ENCODE measurements at places on chromosomes 12 and 14. TPM values are rescaled to one million over a fixed set of nuclear protein-coding genes. Genes with fewer than 3 reads are reported as not detected.
A peak's percentile ranks its signal among the peaks of the same experiment; 100 is the strongest.

DNA sequence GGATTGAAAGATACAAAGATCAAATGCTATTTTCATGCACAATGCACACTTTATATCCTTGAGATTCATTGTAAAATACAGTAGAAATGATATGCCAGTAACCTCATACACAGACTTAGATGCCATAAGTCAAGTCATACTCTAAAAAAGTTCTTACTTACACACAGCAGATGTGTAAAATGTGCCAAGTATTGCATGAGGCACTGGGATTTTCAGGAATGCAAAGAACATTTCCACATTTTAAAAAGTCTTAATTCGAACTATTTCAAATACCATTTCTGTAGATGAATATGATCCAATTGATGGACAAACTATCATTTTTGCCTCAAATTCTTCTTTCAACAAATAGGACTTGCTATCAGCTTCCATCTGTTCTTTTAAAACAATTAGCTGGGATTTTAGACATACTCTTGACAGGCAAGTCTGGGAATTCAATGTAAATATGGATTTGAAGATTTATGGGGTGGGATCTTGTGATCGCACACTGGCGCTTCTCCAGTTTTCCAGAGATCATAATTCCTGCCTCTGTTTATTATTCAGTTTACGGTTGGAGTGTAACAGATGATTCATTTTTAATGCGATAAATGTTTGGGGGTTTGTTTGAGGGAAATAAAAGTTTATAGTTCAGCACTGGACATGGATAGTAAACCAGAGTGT lies 183.8 kb downstream of the PAX9 start:
- DNase-seq, result no peak
- H3K4me3 ChIP-seq, result no peak overlapping the region
- H3K27me3 ChIP-seq, result no peaks in the 10 kb centered on the region

- peaks cover 4% of the 10 kb centered on the region for H3K36me3 ChIP-seq
- H3K27ac ChIP-seq, result no peak overlapping the region
- H3K4me3 ChIP-seq, result no peak overlapping the region
- H3K4me1 ChIP-seq, result peaks cover 38% of the 10 kb centered on the region
- no peak for DNase-seq
Observed at GRCh38 chr14:89401761-89402160, 15.3 kb downstream of the FOXN3 start.

GRCh38 chr12:112233242-112233641 lies 107.9 kb downstream of the TRAFD1 start:
- H3K27ac ChIP-seq, result no peak overlapping the region
- H3K4me1 ChIP-seq, result no peaks in the 10 kb centered on the region
- no peaks in the 10 kb centered on the region for H3K36me3 ChIP-seq
- DNase-seq, result no peak
- H3K27me3 ChIP-seq, result no peaks in the 10 kb centered on the region

- H3K4me3 ChIP-seq, result no peak overlapping the region
- DNase-seq, result no peak
- peaks cover 17% of the 10 kb centered on the region for H3K4me1 ChIP-seq
- no peaks in the 10 kb centered on the region for H3K36me3 ChIP-seq
Observed at GRCh38 chr12:69345742-69346141, 2.4 kb upstream of the LYZ start.

VAMP1 gene
- total RNA-seq, result 9.8 TPM

DNA sequence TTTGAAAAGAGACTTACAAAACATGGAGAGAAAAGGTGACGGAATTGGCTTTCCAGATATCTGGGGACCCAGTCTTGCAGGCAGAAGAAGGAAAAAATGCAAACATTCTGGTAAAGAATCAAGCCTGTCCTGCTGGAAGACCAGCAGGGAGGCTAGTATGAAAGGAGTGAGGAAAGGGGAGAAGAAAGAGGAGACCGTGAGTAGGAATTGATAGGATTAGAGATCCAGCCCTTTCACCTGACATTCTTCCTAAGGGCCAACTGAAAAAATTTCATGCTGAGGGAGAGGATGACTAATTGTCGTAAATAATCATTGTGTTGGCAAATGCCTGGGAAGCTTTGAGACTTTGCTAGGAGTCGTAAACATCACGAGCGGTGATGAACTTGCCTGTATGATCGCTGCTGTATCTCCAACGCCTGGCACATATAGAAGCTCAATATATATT lies 12.1 kb downstream of the BHLHE41 start:
- H3K27me3 ChIP-seq, result peaks cover 53% of the 10 kb centered on the region
- DNase-seq, result no peak
- H3K4me3 ChIP-seq, result peak overlapping the region; percentile 70
- peaks cover 16% of the 10 kb centered on the region for H3K4me1 ChIP-seq
- H3K27ac ChIP-seq, result no peak overlapping the region

GRCh38 chr12:12724421-12725085 lies 7.4 kb downstream of the CDKN1B start:
- H3K36me3 ChIP-seq, result peaks cover 3% of the 10 kb centered on the region
- peaks cover 2% of the 10 kb centered on the region for H3K27me3 ChIP-seq
- DNase-seq, result no peak

- no peak for DNase-seq
- H3K27me3 ChIP-seq, result no peaks in the 10 kb centered on the region
- H3K27ac ChIP-seq, result no peak overlapping the region
- no peak overlapping the region for H3K4me3 ChIP-seq
- peaks cover 34% of the 10 kb centered on the region for H3K36me3 ChIP-seq
Observed at GRCh38 chr12:100610666-100611430, 37.4 kb downstream of the GAS2L3 start.

- H3K27me3 ChIP-seq, result no peaks in the 10 kb centered on the region
- H3K4me1 ChIP-seq, result peaks cover 4% of the 10 kb centered on the region
- DNase-seq, result no peak
- H3K27ac ChIP-seq, result no peak overlapping the region
Observed at GRCh38 chr14:79734656-79735055, 476.6 kb downstream of the DIO2 start.

DNA sequence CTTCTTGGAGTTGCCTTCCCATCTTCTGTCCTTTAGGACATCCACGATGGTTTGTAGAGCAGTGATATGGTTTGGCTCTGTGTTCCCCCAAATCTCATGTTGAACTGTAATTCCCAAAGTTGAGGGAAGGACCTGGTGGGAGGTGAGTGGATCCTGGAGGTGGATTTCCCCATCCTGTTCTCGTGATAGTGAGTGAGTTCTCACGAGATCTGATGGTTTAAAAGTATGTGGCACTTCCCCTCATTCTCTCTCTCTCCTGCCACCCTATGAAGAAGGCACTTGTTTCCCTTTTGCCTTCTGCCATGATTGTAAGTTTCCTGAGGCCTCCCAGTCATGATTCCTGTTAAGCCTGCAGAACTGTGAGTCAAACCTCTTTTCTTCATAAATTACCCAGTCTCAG lies 99.2 kb downstream of the BRMS1L start:
- H3K36me3 ChIP-seq, result no peaks in the 10 kb centered on the region
- no peak overlapping the region for H3K27ac ChIP-seq
- no peak for DNase-seq

DNA sequence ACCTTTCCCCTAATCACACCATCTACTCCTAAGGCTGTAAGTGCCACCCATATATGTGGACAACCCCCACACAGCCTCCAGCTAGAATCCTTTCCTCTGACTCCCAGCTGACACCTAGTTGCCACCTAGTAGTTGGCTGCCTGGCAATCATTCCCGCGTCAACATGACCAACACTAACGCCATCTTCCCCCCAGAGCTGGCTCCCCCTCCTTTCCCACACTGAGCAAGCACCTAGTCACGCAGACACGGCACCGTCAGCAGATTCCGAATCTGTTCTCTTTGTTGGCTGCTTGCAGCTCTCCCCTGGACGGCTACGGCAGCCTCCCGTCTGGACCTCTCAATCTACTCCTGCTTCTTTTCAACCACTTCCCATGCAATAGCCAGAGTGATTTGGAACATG lies 27.7 kb downstream of the UBR7 start:
- no peak for DNase-seq
- H3K36me3 ChIP-seq, result peaks cover 2% of the 10 kb centered on the region
- H3K4me3 ChIP-seq, result no peak overlapping the region

JAG2 gene
- 4.2 TPM for total RNA-seq

LRP1-AS gene
- not detected for total RNA-seq

DNA sequence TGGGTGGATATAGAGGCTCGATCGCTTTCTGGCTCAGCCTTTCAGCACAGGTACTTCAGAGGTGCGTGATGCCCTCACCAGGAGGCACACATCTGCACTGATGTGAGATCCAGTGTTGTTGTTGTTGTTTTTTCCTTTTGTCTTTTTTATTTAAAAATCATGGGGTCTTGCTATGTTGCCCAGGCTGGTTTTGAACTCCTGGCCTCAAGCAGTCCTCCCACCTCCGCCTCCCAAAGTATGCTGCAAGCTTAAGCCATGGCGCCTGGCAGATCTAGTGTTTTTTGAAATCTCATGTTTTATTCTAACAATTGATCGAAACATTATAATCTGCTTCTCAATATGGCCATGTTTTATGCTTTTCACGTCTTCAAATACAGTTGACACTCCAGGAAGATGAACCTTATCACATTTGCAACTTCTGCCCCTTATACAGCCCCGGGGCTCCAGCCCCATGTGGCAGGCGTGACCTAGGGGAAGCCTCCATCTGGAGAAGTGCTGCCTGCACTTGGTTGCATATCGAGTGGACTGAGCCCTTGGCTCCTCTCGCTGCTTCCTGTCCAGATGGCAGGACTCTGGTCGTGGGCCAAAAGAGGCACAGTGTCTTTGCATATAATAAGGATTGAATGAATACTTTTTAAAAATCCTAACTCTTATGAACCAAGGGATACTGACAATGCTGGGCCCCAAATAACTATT lies 71.7 kb downstream of the TRAF3 start:
- peaks cover 3% of the 10 kb centered on the region for H3K36me3 ChIP-seq
- no peak overlapping the region for H3K4me3 ChIP-seq
- no peak for DNase-seq

C12orf60 gene
- total RNA-seq, result 2.9 TPM

- no peaks in the 10 kb centered on the region for H3K4me1 ChIP-seq
- no peak for DNase-seq
- no peak overlapping the region for H3K27ac ChIP-seq
- H3K36me3 ChIP-seq, result peaks cover 28% of the 10 kb centered on the region
- no peak overlapping the region for H3K4me3 ChIP-seq
- H3K27me3 ChIP-seq, result no peaks in the 10 kb centered on the region
Observed at GRCh38 chr12:109982210-109982609, 14.0 kb downstream of the GIT2 start.

RERGL gene
- not detected for total RNA-seq

RPGRIP1 gene
- not detected for total RNA-seq

GRCh38 chr12:105476616-105477015 lies 146.1 kb downstream of the C12orf75 start:
- H3K36me3 ChIP-seq, result no peaks in the 10 kb centered on the region
- H3K27me3 ChIP-seq, result no peaks in the 10 kb centered on the region
- H3K4me3 ChIP-seq, result no peak overlapping the region
- H3K27ac ChIP-seq, result no peak overlapping the region
- DNase-seq, result no peak

DNA sequence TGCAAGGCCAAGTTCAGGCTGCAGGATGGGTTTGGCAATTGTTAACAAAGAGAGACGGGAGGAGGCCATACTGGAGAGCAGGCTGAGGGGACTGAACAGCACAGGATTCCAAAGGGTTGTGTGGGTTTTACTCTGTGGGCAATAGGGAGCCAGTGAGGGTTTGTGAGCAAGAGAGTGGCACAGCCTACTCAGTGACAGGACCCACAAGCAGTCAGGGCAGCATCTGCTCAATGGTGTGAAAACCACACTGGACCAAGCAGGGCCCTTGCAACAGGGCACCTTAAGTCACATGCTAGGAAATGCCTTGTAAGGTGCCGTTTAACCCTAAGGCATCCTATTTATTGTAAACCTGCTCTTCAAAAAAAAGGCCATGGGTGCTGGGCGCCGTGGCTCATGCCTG lies 22.0 kb downstream of the SYNE3 start:
- H3K4me3 ChIP-seq, result no peak overlapping the region
- no peaks in the 10 kb centered on the region for H3K27me3 ChIP-seq
- peaks cover 5% of the 10 kb centered on the region for H3K4me1 ChIP-seq
- DNase-seq, result no peak
- no peaks in the 10 kb centered on the region for H3K36me3 ChIP-seq

- H3K4me3 ChIP-seq, result no peak overlapping the region
- no peaks in the 10 kb centered on the region for H3K36me3 ChIP-seq
- H3K27me3 ChIP-seq, result no peaks in the 10 kb centered on the region
- no peak overlapping the region for H3K27ac ChIP-seq
- no peaks in the 10 kb centered on the region for H3K4me1 ChIP-seq
- DNase-seq, result no peak
Observed at GRCh38 chr14:72855913-72856312, 38.0 kb downstream of the DPF3 start.

GRCh38 chr12:18492372-18493025 lies 231.2 kb downstream of the PIK3C2G start:
- no peaks in the 10 kb centered on the region for H3K36me3 ChIP-seq
- no peaks in the 10 kb centered on the region for H3K4me1 ChIP-seq
- no peaks in the 10 kb centered on the region for H3K27me3 ChIP-seq
- H3K27ac ChIP-seq, result no peak overlapping the region

DNA sequence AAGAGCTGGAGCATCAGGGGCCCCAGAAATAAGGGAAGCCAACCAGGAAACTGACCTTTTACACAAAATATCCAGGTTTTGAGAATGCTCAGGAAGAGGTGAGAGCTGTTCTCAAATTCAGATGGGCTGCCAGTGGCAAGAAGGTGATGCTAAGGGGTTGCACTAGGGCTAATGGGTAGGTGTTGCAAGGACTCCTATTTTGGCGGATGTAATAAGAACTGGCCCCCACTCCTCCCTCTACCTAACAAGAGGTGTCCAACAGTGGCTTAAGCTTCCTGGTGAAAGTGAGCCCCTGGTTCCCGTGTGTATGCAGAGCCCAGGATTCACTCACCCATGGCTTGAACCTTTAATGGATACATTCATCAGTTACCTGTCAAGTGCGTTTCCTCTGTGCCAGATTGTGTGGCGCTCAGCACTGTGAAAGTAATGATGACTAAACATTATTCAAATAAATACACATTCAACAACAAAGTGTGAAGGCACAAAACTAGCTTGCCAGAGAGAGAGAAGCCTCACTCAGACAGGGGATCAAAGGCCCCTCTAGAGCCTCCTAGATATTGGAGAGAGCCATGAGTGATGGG lies 705 bp upstream of the CHGA start:
- peaks cover 95% of the 10 kb centered on the region for H3K27me3 ChIP-seq
- no peak overlapping the region for H3K27ac ChIP-seq
- DNase-seq, result no peak
- peak overlapping the region; percentile 82 for H3K4me3 ChIP-seq
- no peaks in the 10 kb centered on the region for H3K36me3 ChIP-seq
- H3K4me1 ChIP-seq, result peaks cover 5% of the 10 kb centered on the region

PRH2 gene
- total RNA-seq, result not detected

GRCh38 chr12:49086116-49086515 lies 8.5 kb downstream of the DHH start:
- peaks cover 20% of the 10 kb centered on the region for H3K4me1 ChIP-seq
- DNase-seq, result no peak
- no peak overlapping the region for H3K27ac ChIP-seq
- peaks cover 35% of the 10 kb centered on the region for H3K27me3 ChIP-seq

WNT1 gene
- 1.2 TPM for total RNA-seq

Measured in neural crest cell (in vitro differentiated cells).